ENCODE measurements at places on chromosomes 11 and 22.
A peak's percentile ranks its signal among the peaks of the same experiment; 100 is the strongest.

DNA sequence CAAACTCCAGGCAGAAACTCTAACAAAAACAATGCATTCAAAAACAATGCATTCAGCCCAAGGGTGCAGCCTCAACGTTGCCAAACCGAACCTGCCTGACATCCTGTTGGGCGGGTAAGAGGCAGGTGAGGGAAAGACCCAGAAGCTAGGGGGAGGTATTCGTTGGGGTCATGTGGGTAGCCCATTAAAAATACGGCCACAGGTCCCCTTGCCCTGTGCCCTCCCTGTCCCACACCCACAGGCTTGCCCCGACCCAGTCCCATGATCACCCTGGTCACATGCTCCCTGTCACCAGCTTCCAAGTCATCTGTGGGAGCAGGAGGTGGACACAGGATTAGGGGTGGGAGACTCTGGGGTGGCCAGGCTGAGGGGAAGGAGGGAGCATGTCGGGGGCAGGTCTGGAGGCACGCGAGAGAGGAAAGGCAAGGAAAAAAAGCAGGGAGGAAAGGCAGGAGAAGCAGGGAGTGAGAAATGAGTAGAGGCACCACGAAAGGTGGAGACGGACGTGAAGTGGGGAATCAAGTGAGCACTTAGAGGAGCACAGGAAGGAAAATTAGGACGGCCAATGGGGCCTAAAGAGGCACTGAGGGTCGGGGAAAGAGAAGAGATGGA lies 683 bp downstream of the PLA2G6 start:
- H3K27ac ChIP-seq = peak overlapping the region; percentile 97
- peak overlapping the region; percentile 69 for H3K4me3 ChIP-seq
- H3K27me3 ChIP-seq = no peaks in the 10 kb centered on the region

GRCh38 chr11:76653012-76653673 lies 17.4 kb downstream of the LRRC32 start:
- H3K27ac ChIP-seq = no peak overlapping the region
- H3K36me3 ChIP-seq = no peaks in the 10 kb centered on the region
- H3K4me3 ChIP-seq = no peak overlapping the region
- H3K4me1 ChIP-seq = peaks cover 9% of the 10 kb centered on the region

DNA sequence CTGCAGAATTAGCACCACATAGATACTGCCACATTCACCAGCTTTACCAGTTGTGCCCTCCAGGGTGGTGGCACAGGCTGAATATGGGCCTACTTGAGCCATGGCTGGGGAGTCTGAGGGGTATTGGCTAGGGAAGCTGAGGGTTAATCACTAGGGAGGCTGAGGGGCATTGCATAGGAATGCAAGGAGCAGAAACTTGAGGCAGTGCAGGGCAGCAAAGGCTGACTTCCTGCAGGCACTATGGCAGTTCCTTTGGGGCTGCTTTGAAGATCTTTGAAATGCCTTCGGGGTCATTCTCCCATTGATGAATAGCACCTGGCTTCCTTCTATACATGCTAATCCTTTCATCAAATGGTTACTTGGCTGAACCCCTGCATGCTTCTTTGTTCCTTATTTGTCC lies 171.5 kb downstream of the RCN1 start:
- H3K4me3 ChIP-seq = no peak overlapping the region
- H3K4me1 ChIP-seq = peaks cover 5% of the 10 kb centered on the region
- H3K27ac ChIP-seq = no peak overlapping the region
- H3K27me3 ChIP-seq = no peaks in the 10 kb centered on the region

DNA sequence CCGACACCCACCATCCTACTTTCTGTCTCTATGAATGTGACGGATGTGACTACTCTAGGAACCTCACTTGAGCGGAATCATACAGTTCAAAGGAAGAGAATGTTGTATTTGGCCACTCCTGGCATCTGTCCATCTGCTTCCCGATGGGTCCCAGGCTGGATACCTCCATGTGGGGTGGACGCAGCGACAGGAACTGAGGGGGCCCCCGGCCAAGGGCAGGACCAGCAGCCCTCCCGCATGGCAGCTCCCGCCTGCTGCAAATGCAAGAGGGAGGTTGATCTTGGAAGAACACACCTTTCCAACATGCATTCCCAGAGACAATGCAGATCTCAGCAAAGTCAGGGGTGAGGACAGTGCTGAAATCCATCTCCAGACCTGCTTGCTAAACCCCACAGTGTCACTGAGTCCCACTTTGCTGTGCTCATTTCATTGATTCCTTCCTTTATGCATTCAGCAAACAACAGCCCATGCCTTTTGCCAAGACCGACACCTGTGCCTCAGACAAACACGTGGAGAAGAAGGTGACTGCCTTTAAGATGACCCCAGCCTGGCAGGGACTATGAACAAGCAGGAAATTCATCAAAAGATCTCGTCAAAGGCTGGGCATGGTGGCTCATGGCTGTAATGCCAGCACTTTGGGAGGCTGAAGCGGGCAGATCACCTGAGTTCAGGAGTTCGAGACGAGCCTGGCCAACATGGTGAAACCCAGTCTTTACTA lies 246.2 kb downstream of the CTTN start:
- no peak overlapping the region for H3K27ac ChIP-seq
- DNase-seq = no peak
- H3K27me3 ChIP-seq = no peaks in the 10 kb centered on the region
- peaks cover 30% of the 10 kb centered on the region for H3K4me1 ChIP-seq
- no peaks in the 10 kb centered on the region for H3K36me3 ChIP-seq

- H3K36me3 ChIP-seq = no peaks in the 10 kb centered on the region
- H3K4me3 ChIP-seq = no peak overlapping the region
- no peaks in the 10 kb centered on the region for H3K4me1 ChIP-seq
- H3K27ac ChIP-seq = no peak overlapping the region
- peaks cover 79% of the 10 kb centered on the region for H3K27me3 ChIP-seq
Measured at GRCh38 chr22:22061085-22062077, 78.8 kb upstream of the TOP3B start.

GRCh38 chr11:63871962-63872799 lies 33.3 kb downstream of the MARK2 start:
- no peak overlapping the region for H3K27ac ChIP-seq
- no peaks in the 10 kb centered on the region for H3K27me3 ChIP-seq
- no peak overlapping the region for H3K4me3 ChIP-seq

- H3K4me3 ChIP-seq = no peak overlapping the region
- H3K27ac ChIP-seq = no peak overlapping the region
- no peaks in the 10 kb centered on the region for H3K36me3 ChIP-seq
- H3K4me1 ChIP-seq = peaks cover 28% of the 10 kb centered on the region
- no peak for DNase-seq
Measured at GRCh38 chr11:12802418-12803085, 128.3 kb downstream of the TEAD1 start.

GRCh38 chr11:46673713-46674462 lies 26.5 kb downstream of the ARHGAP1 start:
- peaks cover 9% of the 10 kb centered on the region for H3K4me1 ChIP-seq
- H3K4me3 ChIP-seq = no peak overlapping the region
- H3K27ac ChIP-seq = peak overlapping the region; percentile 30
- no peaks in the 10 kb centered on the region for H3K27me3 ChIP-seq
- DNase-seq = no peak
- H3K36me3 ChIP-seq = peaks cover 29% of the 10 kb centered on the region
